ENCODE measurements at places on chromosomes 13 and 19. TPM values are rescaled to one million over a fixed set of nuclear protein-coding genes. Genes with fewer than 3 reads are reported as not detected.

Gene CNN1
- 0.76 TPM for total RNA-seq

DNA sequence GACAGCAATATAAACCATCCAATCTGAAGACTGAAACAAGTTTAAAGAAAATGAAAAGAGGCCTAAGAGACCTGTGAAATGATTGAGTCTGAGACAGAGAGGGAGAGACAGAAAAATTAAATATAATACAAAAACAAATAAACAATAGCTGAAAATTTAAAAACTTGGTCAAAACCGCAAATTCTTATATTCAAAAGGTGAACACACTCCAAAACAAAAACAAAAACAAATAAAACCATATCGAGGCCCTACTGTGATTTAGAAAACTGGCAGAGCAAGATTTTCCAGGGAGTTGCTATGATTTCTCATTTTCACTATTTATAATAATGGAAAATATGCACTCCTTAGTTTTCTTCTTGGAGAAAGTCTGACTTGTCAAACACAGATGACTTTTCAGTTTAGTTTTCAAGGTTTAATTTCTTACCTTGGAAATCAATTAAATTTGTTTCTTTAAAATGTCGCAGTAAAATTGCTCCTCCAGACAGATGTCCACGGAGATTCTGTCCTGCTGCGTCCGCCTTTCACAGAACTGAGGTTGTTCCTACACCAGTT is 1420.3 kb downstream of the UQCRFS1 start:
- DNase-seq: no peak

Gene NRTN
- total RNA-seq: 7.1 TPM

GRCh38 chr19:43337737-43338136 is 15.7 kb upstream of the CD177 start:
- no peak for DNase-seq

DNA sequence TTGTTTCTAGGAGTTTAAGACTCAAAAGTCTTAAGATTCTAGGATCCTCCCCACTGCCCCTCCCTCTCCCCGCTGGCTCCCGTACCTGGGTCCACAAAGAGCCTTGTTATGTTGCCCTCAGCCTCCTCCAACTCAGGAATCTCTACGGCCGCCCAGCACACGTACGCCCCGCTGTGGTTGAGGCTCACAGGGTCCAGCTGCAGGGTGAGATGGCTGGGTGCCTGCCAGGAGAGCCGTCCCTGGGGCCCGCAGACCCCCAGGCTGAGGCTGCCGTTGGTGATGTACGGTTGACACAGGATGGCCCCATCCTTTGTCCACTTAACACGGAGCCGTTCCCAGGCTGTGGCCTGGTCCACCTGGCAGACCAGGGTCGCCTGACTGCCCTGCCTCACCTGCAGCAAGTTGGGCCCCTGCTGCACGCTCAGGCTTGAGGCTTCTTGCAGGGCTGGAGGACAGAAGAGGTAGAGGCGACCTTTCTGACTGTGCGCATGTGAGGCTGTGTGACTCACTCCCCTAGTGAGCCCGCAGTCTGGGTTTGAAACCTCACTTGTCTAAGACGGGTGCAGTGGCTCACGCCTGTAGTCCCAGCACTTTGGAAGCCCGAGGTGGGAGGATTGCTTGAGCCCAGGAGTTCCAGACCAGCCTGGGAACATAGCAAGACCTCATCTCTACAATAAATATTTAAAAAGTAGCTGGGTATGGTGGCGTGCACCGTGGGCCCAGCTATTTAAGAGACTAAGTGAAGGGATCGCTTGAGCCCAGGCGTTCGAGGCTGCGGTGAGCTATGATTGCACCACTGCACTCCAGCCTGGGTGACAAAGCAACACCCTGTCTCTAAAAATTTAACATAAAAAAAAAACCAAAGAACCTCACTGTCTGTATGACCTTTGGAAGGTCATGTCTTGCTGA is 4.0 kb downstream of the TMIGD2 start:
- DNase-seq: no peak

DNA sequence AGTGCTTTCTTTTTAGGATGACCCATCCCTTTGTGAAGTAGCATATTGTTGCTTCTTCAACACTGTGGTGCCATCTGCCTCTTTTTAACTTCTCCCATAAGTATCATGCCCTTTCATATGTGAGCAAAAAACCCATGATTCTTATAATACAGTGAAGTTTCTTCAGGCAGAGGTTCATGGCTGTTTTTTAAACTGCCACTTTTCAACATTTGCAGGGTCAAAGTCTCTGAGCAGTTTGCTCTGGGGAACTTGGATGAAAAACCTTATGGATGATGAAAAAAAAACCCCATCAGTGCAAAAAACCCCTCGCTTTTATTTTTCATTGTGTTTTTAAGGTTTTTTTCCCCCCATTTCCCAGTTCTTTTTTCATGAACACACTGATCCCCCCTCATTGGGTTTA is 158.5 kb downstream of the LMO7 start:
- no peak for DNase-seq

DNA sequence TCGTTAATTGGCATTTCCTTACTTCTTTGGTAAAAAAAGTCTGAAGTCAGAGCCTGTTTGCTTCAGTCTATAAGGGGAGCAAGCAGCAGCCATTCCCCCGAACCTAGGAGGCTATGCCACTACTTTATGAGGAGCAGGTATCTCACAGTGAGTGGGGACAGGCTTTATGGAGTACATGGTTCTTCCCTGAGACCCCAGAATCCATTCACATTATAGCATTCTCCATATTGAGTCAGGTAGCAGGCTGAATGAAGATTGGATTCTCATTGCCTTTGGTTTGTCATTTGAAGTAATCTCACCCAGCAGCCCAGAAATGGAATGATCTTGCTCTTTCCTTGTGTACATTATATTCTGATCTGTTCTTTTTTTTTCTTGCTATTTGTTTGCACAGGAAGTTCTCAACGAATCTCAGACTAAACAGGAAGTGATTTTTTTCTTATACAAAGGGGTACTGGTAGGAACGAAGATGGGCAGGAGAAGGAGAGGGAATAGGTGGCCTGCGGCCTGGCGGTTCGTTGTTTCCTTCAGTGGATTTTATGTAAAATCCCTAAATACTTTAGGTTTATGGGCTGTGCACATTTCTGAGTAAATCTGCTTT is 74.4 kb downstream of the ARHGAP35 start:
- DNase-seq: no peak

Gene ZNF135
- 2.3 TPM for total RNA-seq

DNA sequence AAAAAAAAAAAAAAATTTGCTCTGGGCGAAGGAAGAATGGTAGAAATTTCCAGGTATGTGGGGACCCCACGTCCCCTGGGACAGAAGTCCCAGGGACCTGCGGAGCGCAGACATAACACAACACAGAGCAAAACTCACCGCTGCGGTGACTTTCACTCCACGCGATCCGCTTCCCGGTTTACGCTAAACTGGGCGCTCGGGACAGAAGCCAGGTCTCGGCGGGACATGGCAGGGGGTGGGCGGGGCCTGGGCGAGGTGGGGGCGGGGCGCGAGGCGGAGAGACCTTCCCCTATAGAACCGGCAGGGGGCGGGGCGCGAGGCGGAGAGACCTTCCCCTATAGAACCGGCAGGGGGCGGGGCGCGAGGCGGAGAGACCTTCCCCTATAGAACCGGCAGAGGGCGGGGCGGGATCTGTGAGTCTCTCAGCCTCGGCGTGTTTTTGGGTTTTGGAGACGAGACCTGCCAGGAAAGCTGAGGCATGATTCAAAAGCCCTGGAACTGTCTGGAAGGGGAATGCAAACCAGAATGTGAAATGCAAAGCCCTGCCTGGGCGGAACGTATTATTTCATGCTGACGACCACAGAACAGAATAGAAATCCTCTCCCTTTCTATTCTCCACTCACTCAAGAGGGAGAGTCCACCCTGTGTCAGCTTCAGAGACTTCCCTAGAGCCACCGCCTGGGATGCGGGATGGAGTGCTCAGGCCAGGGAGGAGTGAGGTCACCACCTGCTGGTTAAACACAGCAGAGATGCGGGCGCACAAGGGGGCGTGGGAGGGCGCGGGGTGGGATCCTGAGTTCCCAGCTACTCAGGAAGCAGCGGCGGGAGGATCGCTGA is 20.2 kb upstream of the ERVV-1 start:
- DNase-seq: peak; percentile 65

GRCh38 chr13:60267498-60268202 is 103.9 kb upstream of the DIAPH3 start:
- DNase-seq: peak; percentile 33

Gene VSTM1
- total RNA-seq: not detected

Gene GFY
- total RNA-seq: not detected

DNA sequence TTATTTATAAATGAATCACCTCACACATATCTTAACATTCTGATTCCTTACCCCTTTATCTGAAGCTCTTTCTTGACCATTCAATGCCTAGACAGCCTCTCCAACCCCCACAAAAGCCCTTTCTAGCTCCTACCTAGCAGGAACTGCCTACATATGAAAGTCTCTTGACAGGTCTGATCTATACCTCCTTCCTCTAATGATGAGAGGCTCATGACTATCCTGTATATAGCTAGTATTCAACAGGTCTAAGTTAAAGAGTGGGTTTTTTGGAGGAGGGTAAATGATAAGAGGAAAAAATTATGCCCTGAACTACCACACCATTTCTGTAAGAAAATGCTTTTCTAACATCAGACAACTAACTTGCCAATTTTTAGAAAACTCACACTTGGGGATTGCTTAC is 47.0 kb downstream of the RBM26 start:
- DNase-seq: no peak

- DNase-seq: no peak
Observed at GRCh38 chr19:5663904-5664303, 16.4 kb downstream of the MICOS13 start.

Gene SCEL
- 0.13 TPM for total RNA-seq

DNA sequence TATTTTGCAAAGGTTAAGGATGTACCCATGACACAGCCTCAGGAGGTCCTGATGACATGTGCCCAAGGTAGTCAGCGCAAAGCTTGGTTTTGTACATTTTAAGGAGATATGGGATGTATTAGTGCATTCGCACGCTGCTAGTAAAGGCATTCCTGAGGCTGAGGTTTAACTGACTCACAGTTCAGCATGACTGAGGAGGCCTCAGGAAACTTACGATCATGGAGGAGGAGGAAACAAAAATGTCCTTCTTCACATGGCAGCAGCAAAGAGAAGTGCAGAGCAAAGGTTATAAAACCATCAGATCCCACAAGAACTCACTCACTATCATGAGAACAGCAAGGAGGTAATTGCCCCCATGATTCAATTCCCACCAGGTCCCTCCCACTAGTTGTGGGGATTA is 1017.4 kb downstream of the EFNB2 start:
- DNase-seq: no peak

- DNase-seq: no peak
Observed at GRCh38 chr13:43749503-43749902, 37.3 kb downstream of the ENOX1 start.

- DNase-seq: no peak
Observed at GRCh38 chr19:30172613-30173242, 199.5 kb upstream of the ZNF536 start.

Gene ALG5
- 30.9 TPM for total RNA-seq

DNA sequence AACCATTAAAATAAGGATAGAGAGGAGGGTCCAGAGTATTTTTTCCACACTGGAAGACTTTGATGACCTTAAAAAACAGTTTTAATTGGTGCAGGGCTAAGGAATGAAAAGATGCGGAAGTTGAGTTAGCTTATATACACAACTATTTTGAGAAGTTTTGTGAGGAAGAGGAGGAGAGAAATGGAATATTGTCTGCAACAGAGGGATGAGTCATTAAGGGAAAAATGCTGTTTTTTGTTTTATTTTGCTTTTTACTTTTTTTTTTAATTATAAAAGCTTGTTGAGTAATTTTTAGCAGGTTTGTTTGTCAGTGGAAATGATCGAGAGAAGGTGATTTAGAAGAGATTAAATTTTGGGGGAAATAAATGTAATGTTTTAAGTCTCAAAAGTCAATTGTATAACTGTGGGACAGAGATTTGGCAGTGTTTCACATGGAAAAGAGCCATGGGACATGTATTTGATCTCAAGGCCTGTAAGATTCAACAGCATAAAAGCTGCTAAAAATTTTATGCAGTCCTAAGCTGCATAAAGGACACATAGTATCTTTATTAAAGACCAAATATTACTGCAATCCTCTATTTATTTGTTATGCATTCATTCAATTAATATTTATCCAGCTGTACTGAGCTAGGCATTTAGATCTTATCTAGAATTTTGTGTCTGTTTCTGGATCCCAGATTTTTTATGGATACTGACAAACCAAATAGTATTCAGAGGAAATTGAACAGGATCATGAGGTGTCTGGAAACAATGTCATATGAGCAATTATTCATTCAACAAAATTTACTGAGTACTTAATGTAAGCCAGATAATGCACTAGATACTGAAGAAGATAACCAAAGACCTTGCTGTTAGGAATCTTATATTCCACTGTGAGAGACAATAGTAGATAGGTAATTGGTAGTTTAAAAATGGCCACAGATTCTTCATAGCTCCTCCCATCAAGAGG is 72.7 kb downstream of the DNAJC15 start:
- DNase-seq: no peak

- DNase-seq: no peak
Observed at GRCh38 chr19:33159149-33159548, 27.2 kb downstream of the WDR88 start.

GRCh38 chr19:48530066-48530720 is 18.6 kb upstream of the LMTK3 start:
- DNase-seq: no peak

Gene GRK1
- total RNA-seq: not detected

- no peak for DNase-seq
Observed at GRCh38 chr19:15866636-15867035, 31.2 kb downstream of the CYP4F2 start.

GRCh38 chr19:51607920-51608562 is 22.2 kb downstream of the SIGLEC5 start:
- DNase-seq: no peak

GRCh38 chr19:7869453-7869909 is 4.7 kb downstream of the PRR36 start:
- peak; percentile 85 for DNase-seq

DNA sequence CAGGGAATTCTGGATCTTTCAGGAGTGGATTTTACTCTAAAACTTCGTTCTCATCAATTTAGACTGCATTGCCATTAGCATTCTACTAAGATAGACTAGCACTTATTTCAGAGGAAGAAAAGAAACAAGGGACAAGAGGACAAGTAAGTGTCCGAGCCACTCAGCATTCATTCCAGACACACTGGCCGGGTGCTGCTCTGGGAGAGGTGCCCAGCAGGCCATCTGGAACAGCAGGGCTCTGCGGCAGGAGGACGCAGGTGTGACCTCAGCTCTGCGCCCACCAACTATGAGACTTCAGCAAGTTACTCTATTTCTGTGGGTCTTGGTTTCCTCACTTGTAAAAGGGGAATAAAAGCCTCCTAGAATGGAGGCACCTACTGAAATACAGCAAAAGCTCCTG is 4.2 kb downstream of the EPS15L1 start:
- no peak for DNase-seq

DNA sequence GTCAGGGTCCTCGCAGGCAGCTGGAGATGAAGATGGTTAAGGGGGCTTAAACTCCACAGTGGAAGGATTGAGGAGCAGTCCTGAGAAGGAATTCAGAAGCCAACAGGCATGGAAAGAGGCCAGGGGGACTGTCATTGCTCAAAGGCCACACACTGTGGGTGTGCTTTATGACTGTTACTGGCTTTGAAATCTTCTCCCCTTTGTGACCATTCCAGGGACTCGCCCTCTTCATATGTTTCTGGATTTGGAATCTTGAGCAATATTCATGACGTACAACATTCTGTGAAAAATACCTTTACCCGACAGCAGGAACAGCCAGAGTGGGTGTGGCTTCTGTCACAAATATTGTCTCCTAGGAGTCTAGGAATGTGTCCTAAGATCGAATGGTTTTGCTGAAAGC is 16.6 kb downstream of the CEACAM7 start:
- DNase-seq: no peak

Measured in pancreas (tissue), 10 donors.